ENCODE measurements at places on chromosomes 4 and X. TPM values are rescaled to one million over a fixed set of nuclear protein-coding genes. Genes with fewer than 3 reads are reported as not detected.

DNA sequence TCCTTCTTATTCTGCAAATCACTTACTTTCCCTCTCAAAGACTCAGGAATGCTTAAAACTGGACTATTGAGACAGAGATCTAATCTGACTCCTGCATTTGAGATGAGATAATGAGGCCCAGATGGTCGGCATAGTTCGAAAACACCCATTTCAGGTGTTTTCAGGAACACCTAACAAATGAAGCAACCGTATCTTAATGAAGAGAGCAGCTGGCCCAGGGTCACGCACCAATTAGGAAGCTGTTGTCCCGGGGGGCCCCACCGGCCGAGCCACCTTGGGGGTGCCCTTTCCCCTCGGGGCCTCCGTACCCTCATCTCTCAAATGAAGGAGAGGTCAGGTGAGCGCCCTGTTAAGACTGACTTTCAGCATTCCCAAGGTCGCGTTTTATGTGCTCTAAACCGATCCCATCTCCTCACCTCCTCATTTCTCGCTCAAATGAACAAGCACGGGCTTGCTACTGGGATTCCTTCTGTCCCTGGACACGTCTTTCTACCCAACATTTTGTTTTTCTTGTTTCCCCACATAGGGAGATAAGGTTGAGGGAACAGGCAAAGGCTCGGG, 824 bp downstream of the LRPAP1 start:
- no peak for DNase-seq

DNA sequence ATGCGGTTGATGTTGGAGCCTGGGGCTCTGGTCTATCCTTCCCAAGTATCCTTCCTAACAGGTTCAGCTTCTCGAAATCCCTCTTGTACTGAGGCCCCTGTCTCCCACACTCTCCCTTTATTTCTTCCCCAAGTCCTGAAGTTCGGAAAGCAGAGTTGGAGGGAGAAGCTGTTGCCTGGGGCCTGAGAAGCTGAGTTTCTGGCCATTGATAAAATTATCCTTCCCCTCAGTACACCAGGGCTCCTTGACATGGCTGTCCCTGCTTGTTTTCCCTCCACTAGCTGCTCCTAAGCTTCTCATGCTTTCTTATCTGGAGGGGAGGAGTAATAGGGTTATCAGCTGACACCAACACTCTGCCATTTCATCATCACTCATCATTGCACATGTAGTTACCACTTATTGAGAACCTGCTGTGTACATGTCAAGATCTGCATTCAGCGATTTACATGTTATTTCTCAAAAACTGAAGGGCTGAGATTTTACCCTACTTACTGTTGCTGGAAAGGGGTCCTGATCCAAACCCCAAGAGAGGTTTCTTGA, 58.0 kb downstream of the FUNDC1 start:
- DNase-seq: no peak

DNA sequence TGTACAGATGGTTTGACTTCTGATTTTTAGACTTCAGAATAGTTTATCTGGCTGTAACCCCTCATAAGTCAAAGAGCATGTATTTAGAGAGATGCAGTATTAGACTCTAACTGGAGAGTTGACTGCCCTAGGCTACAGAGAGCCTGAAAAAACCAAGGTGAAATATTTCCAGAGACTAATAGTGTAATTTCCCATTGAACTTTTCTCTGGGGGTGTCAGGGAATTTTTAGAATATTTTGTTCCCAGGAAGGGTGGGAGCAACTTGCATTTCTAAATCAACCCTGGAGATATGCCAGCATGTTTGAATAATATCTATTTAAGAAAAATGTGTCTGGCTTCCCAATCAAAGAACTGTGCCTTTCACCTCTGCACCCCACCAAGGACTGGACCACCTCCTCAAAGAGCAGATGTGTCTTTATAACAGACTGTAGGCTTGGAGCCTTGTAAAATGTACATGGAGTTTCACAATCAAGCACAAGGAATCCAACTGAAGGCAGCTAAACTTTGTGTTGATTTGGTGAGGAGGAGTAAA, 2.0 kb downstream of the ANXA3 start:
- no peak for DNase-seq

DNA sequence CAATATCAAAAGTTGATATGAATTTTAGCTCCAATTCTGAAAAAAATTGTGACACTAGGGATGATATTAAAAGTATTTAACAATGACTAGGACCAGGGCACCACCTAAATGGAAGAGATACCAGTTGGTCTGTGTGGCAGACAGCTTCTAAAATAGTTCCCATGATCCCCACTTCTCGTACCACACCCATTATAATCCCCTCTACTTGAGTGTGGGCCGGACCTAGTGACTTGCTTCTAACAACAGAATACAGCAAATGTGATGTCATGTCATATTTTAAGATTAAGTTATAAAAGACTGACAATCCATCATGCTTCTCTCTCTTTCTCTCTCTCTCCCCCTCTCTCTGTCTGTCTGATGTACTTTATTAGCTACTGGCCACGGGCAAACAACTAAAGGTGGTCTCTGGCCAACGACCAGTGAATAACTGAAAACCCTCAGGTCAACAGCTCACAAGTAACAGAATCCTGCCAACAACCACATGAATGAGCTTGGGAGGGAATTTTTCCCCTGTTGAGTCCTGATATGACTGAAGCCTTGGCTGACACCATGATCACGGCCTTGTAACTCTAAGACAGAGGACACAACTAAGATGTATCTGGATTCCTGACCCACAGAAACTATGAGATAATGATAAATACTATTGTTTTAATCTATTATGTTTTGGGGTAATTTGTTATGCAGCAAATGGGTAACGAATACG, 34.4 kb downstream of the FAM13A start:
- no peak for DNase-seq

DNA sequence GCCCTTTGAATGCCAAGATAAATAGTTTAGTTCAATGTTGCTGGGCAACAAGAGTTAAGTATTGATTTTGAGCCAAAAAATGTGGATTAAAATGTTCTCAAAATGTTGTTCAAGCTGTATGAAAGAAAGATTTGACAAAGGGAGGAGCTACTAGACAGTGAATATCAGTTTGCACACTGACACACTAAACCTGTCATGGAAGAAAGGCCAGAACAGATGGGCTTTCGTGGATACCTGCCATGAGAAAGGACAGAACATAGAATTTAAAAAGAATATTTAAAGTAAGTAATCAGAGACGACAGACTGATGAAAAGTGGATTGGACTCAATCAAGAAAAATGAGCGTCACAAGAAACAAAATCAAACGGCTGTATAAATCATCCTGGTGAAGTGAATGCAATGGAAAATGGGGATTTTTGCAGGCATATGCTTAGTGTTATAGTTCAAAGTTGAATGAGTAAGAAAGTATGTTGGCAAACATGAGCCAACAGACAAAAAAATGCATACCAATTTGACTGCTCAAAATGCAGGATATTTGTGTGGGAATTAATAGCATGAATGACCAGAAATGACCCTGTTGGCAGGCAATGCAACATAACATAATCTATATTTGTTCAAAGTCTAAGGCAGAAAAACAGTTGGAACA, 7.4 kb downstream of the PCDH18 start:
- DNase-seq: no peak

GRCh38 chr4:121873604-121874003, 3.3 kb upstream of the BBS7 start:
- no peak for DNase-seq

GRCh38 chr4:54607067-54607466, 50.7 kb upstream of the KIT start:
- DNase-seq: no peak

- DNase-seq: no peak
Measured at GRCh38 chrX:2910109-2910508, 19.0 kb downstream of the ARSD start.

DNA sequence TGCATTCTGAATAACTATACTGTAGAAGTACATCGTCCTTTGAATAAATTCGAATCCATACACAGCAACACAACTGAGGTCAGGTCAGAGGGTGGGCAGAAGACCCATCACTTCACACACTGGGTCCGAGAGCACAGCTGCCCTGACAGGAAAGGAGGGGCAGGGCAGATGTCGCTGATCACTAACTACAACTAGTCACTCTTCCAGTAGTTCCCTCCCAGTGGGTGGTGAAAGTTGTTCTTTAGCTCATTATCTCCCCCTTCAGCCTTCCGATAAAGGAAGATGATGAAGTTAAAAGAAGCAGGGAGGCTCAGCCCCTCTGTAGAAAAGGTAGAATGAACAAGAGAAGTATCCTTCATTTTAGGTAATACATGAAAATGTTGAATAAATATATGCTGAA, 278.9 kb downstream of the INPP4B start:
- DNase-seq: peak; percentile 33

DNA sequence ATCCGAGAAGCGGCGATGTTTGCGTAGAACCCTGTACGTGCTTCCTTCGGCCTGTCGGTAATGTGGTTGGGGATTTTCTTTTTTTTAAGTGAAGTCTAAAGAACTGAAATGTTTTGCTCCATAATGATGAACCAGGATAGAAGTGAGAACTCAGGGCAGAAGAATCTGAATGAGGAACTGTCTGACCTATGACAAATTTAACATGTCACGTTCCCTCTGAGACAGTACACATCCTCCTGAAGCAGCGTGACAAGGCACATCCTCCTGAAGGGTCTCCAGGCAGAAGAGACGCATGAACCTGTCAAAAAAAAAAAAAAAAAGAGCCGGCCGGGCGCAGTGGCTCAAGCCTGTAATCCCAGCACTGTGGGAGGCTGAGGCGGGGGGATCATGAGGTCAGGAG, 6.2 kb downstream of the CSF2RA start:
- no peak for DNase-seq

- DNase-seq: no peak
Measured at GRCh38 chrX:109760922-109761250, 27.8 kb upstream of the ACSL4 start.

The CDX4 gene
- total RNA-seq: not detected
